ENCODE measurements at places on chromosomes 11 and 22.
A peak's percentile ranks its signal among the peaks of the same experiment; 100 is the strongest.

- no peak for DNase-seq
Observed at GRCh38 chr22:47623763-47624148, 861.3 kb downstream of the TBC1D22A start.

- DNase-seq: no peak
Observed at GRCh38 chr22:30284666-30285065, 4.6 kb downstream of the CASTOR1 start.

GRCh38 chr11:4025967-4026324 is 68.7 kb upstream of the RRM1 start:
- DNase-seq: no peak

- DNase-seq: no peak
Observed at GRCh38 chr22:27718186-27719035, 83.1 kb downstream of the MN1 start.

DNA sequence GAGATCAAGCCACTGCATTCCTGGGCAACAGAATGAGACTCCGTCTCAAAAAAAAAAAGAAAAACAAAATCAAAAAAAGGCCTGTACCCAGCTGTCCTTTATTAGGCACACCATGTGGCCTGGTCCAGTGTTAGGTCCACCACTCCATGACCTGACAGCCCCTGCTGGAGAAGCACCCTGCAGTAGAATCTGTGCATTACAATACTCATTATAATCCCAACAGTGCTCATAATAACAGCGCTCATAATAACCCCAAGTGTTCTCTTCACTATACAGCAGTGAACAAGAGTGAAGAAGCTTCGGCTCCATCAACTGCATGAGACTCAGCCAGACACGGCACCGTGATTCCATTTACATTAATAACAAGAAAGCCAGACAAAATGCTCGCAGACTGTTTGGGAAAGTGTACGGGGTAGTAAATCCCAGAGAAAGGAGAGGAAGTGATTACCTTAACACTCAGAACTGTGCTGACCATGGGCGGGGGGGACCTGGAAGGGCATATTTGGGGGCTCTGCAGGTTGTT is 8.9 kb upstream of the EHD1 start:
- no peak for DNase-seq

GRCh38 chr11:105903113-105903512 is 118.9 kb downstream of the MSANTD4 start:
- DNase-seq: no peak

- no peak for DNase-seq
Observed at GRCh38 chr11:34451053-34451452, 12.3 kb downstream of the CAT start.

GRCh38 chr11:849951-850774 is 7.5 kb downstream of the TSPAN4 start:
- DNase-seq: no peak

GRCh38 chr22:24271386-24271854 is 789 bp downstream of the SPECC1L start:
- no peak for DNase-seq

DNA sequence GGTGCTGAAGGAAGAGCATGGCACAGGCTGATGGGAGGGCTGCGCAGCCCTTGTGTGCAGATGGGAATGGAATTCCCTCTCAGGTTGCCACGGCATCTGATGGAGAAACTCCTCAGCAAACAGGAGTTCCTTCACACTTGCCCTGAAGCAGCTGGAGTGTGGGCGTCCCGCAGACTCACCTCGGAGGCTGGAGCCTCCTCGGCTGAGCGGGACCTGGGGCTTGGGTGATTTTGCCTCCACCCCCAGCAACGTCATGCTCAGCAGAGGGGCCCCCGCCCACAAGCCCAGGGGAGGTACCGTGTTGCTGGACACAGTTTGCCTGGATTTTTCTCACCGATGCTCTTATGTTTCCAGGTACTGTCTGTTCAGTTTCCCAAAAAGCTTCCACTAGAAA is 63.4 kb downstream of the MYO7A start:
- DNase-seq: no peak

- no peak for DNase-seq
Observed at GRCh38 chr11:77120571-77120970, 7.5 kb upstream of the MYO7A start.

DNA sequence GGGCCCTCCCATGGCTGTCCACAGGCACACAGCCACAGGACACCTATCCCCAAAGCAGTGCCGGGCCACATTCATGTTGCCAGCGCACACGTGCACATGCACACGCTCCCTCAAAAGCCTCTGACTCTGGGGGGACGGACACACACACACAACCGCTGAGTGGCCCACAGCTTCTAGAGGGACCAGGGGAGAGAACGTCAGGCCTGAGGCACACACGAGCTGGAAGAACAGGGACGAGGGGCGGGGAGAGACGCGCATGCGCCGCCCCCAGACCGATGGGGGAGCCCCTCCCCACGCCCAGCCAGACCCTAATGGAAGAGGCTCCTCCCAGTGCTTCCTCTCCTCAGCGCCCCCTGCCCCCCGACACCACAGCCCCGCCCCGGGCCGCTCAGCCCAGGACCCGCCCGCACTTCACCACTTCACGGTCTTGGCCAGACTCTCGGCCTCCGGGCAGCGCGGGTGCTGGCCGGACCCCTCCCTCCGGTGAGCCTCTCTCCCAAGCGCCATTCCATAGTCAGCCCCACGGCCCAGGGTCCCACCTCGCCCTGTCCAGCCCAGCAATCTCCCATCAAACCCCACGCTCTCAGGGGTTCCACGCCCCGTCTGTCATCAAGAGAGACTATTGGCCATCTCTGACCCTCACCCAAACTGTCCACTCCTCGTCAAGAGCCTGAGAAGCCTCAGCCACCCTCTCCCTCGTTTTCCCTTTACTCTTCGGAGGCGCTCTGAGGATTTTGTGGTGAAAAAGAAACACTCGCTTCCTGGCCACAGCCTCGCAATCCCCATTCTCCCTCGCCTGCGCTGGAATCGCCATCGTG is 11.7 kb downstream of the NRXN2 start:
- DNase-seq: peak; percentile 50

DNA sequence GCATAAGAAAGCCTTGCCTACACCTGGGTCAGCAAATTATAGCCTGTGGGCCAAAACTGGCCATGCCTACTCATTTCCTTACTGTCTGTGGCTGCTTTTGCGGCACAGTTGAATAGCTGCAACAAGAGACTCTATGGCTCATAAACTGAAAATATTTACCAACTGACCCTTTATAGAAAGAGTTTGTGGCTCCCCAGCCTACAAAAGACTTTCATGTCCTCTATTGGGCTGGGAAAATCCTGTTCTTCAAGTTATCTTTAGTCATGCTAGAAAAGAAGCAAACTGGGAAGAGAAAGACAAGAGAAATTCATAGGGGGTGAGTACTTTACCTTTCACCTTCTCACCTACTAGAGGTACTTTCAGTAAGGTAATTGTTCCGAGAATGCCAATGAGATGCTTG is 175.1 kb downstream of the SWAP70 start:
- no peak for DNase-seq

DNA sequence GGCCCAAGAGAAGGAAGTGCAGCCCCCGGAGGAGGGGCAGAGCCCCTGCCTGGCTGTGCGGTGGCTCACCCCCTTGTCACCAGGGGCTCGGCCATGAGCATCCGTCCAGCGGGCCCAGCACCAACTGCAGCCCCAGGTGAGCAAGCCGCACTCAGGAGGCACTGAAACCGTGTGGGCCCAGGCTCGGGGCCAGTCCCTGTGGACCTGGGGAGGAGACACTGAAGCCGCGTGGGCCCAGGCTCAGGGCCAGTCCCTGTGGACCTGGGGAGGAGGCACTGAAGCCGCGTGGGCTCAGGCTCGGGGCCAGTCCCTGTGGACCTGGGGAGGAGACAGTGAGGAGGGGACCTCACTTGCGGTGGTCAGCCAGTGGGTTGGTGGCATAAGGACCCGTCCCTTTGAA is 13.9 kb downstream of the LSP1 start:
- DNase-seq: no peak

- DNase-seq: no peak
Observed at GRCh38 chr22:17217179-17217578, 2.1 kb downstream of the ADA2 start.

DNA sequence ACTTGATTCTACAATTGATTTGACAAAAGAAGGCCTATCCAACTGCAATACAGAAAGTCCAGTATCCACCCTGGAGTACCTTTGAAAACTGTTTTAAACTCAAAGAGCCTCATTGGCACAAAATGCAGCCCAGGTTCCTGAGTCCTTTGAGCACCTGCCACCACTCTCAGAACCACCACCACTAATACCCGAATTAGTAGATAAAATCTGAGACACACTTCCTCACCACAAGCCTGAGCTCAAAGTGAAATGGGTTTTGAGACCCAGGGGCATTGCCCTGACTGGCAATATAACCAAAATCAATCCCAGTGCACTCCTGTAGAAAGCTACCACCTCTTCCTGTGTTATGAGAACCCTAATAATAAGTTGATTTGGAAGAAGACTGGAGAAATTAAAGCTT is 215.7 kb downstream of the CSNK2A3 start:
- DNase-seq: no peak

- DNase-seq: no peak
Observed at GRCh38 chr11:83410605-83411565, 124.7 kb upstream of the CCDC90B start.

- no peak for DNase-seq
Observed at GRCh38 chr11:43217849-43218248, 93.9 kb upstream of the API5 start.

- DNase-seq: no peak
Observed at GRCh38 chr11:14617241-14618027, 26.2 kb upstream of the PDE3B start.

- DNase-seq: peak; percentile 54
Observed at GRCh38 chr11:47186700-47187695, 764 bp upstream of the PACSIN3 start.

DNA sequence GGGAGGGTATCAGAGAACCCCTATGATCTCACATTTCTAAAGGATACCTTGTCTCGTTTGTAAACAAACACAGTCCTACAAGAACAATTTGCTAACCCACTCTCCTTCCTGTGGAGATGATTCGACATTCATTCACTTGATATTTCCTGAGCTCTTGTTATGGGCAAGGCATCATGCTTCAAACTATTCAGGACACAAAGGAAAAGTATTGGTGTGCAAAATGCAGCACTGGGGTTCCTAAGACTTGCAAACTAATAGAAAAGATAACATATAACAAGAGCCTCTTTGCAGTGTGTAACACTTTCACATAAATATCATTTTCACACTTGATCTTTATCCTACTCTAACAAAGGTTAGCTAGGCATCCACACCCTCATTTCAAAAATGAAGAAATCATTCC is 211.5 kb upstream of the BLID start:
- DNase-seq: no peak

DNA sequence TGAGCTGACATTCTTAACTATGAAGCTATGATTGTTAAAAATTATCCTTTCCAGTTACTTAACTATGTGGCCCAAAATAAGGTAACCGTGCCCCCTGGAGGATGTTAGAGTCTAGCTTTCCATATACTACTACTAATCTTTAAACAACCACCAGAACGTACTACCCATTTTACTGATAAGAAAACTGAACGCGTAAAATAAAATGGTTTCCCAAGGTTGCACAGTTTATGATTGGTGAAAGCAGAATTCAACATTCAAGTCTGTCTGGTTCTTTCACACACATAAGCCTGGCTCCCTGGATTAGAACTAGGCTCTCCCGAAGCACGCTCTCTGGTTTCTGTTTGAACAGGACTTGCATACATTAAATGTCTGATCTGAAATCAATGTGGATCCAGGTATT is 437.8 kb upstream of the CCDC90B start:
- peak; percentile 67 for DNase-seq

DNA sequence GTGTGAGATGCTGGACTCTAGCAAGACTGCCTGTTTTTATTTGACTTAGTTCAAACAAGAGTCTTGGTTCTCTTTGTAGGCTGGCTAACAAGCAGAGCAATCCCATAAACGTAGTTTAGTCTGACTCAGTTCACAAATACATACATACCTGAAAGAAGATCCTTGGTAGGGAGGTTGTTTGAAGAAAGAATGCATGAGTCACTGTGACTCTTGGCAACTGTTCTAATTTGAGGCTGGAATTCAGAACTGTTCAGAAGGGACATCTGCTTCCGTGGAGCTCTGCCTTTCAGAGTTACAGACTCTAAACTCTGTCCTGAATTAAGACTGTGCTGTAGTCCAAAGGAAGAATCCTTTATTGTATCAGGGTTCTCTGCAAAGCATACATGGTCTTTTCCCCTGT is 32.2 kb downstream of the C2CD3 start:
- DNase-seq: no peak

- DNase-seq: no peak
Observed at GRCh38 chr22:24134090-24134846, 47.0 kb upstream of the SUSD2 start.

DNA sequence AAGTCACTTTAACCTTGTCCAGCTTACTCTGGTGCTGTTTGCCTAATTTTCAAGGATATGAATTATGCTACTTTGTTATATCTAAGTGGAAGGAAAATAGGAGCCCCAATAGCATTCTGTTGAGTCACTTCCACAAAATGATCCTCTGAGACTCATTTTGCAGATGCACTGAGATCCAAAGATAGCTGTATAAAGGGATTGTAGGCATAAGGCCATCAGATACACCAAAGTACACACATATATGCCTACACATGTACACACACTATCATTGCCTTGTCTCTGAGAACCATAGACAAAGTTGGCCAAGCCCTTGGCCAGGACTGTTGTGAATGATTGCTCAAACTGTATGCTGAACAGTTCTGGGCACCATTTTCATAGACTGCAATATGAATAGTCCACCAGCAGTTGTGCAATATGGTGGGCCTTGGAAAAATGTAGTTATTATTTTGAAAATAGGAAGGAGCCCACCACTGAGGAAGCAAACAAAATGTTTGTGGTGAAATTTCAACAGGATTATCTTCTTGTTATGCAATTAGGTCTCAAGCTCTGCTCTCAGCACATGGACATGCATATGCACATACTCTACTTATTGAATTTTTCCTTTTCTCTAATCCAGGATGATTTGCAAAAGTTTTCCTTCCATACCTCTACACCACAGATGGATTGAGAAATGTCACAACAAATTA is 186.0 kb upstream of the CTSC start:
- DNase-seq: no peak

GRCh38 chr11:94794287-94795168 is 26.4 kb downstream of the AMOTL1 start:
- DNase-seq: no peak

GRCh38 chr11:46252373-46252914 is 25.0 kb upstream of the CREB3L1 start:
- DNase-seq: no peak

- DNase-seq: no peak
Observed at GRCh38 chr11:120702656-120703055, 191.1 kb downstream of the GRIK4 start.

DNA sequence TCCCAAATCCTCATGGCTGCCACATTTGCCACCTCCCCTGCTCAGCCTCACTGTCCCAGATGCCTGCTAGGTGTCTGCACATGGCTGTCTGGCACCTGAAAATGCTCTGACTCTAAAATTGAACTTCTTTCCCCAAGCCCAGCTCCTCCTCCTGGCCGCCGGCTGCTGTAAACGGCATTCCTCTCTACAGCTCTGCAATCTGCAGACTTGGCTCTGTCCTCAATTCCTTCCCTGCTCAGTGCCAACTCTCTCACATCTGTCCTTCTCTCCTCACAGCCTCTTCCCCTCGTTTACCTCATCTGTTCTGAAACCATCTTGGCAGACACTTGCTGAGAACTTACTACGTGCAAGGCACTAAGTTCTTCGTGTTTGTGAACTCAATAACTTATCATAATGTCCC is 169.4 kb upstream of the SYT13 start:
- no peak for DNase-seq

GRCh38 chr11:109794501-109794900 is 298.7 kb upstream of the ZC3H12C start:
- no peak for DNase-seq

All from SK-N-DZ (cell line).